ENCODE measurements at places on chromosomes 5 and 9.

- DNase-seq: no peak
Observed at GRCh38 chr5:180193749-180194375, 15.1 kb downstream of the RASGEF1C start.

GRCh38 chr5:174626369-174626920 is 97.9 kb upstream of the MSX2 start:
- no peak for DNase-seq

DNA sequence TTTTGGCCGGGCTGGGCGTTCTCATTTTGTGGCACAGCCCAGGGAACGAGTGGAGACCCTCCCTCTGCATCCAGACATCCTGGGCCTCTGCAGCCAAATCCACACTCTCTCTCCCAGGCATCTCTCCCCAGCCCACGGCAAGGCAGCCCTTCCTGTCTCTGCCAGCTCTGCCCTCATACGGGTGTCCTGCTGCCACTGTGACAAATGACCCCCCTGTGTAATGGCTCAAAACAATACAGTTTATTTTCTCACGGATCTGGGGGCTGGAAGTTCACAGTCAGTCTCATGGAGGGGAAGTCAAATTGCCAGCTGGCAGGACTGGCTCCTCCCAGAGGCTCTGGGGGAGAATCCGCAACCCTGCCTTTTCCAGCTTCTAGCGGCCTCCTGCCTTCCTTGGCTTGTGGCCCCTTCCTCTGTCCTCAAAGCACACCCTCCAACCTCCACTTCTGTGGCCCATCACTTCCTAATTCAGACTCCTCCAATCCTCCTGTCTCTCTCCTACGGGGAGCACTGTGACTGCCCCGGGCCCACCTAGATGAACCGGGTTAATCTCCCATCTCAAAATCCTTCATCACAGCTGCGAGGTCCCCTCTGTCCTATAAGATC is 70.2 kb upstream of the COL5A1 start:
- DNase-seq: no peak

GRCh38 chr5:140115186-140115500 is 1.2 kb downstream of the PURA start:
- no peak for DNase-seq

DNA sequence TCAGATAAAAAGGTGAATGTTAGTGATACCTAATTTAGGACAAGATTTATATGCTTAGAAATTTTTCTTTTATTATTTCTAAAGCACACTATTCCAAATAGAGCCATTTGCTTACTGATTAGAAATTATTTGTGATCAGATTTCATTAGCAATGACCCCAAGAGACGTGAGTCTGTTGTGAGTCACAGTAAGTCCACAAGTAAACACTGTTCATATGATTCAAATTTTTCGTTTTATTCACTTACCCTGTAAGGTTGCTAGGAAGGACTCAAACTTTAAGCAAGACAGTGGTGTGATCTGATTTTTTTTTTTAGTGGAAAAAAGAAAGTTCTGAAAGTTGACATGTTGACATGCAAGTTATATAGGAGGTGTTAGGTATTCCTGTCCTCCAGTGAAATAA is 1.2 kb downstream of the CARD6 start:
- DNase-seq: no peak

GRCh38 chr9:133263557-133263956 is 11.4 kb downstream of the ABO start:
- no peak for DNase-seq

GRCh38 chr5:153256-153655 is 38.0 kb upstream of the LRRC14B start:
- DNase-seq: no peak

DNA sequence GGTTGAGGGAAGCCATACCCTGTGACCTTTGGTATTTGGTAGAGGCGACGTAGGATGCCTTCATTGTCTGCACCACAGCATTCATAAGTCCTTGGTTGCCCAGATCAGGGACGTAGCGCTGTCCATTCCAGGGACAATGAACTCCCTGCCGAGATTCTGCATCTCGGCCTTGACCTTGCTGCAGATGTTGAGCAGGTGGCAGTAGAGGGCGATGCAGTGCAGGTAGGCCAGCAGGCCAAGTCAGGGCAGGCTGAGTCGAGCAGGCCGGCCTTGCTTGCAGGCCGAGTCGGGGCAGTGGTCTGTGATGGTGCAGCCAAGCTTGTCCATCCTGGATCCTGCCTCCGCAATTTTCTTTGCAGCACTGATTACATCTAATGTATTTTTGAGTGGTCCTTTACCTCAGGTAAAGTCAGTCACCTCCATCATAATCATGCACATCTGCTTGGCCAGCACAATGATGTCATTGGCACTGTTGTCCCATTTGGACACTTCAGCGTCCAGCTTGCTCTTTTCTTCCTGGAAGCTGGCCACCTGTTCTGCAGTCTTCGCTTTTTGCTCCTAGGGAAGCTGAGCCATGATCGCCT is 93.4 kb upstream of the CCDC112 start:
- DNase-seq: no peak

GRCh38 chr9:20511686-20512085 is 110.6 kb downstream of the MLLT3 start:
- DNase-seq: no peak

DNA sequence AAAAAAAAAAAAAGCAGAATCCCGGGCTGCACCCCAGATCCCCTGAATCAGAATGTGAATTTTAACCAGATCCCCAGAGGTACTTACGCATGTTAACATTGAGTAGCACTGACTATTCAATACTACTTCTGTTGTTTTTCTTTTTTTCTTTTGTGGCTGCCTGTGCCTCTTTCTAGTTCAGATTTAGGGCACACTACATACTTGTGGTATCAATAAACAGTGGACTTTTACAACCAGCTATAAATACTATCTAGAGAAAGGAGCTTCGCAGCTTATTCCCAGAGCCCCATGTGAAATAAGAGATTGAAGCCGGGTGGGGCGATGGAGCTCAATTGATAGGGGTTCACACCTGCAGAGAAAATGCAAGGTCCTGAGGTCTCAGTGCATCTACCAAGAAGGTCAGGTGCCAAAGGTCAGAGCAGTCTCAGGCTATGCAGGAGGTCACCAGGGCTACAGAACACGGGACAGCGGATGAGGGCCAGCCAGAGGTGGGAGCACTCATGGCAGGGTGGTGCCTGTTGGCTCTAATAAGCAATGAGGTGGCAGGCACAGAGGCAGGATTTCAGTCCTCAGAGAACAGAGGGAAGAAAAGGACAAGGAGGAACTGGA is 22.3 kb downstream of the WWC1 start:
- no peak for DNase-seq
